ENCODE measurements at places on chromosomes 3 and 15.

- no peak for DNase-seq
Measured at GRCh38 chr15:89321521-89322410, 12.9 kb downstream of the POLG start.

DNA sequence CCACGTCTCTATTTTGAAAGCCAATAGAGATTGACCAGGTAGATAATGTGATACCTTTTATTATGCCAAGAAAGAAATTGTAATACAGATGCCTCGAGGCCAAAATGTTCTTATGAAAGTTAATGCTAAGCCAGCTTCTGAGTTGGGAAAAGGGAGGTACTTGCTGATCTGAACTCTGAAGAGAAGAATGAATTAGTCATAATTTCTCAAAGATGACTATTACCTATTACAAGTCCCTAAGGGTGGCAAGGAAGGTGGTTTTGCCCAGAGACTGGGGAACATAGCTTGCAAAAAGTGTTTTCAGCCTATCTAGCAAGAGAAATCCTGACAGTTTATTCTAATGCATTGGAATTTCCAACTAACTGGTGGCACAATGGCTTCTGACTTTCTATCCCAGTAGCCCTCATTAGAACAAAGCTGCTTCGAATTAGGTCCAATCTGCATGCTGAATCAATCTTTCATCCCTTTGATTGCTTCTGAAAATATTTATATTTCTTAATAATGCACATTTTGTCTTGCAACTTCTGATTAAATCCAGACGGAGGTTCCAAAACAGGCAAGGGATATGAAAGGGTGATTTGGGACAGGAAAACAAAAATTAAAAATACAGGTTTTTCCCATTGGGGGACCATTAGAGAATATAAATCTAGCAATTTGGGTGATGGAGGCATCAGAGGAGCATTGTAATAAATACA is 17.7 kb upstream of the NR2F2 start:
- DNase-seq, result peak; percentile 75

- DNase-seq, result no peak
Measured at GRCh38 chr15:74174958-74175253, 1.4 kb downstream of the ISLR start.

DNA sequence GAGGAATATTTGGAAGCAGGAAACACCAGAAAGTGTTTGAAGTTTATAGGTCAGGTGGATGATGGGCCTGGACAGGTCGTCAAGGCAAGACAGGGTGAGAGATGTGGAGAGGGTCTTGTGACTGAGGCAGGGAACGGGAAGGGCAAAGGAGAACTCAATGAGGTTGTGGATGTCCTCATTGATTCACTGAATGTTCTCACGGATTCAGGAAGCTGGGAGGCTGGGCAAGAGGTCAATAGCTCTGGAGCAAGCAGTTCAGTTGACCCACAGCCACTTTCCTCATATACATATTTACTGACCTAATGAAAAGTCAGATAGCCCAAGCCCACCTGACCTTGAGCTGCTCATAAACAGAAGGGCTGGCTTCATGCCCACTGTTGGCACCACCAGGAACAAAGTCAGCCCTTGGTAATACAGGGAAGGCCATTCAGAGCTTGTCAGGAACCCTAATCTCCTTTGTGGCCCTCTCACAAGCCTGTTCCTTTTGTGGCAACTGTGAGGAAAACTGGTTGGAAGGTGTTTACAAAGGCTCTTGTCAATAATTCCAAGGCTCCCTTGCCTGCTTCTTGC is 31.6 kb downstream of the ARRDC4 start:
- DNase-seq, result no peak

DNA sequence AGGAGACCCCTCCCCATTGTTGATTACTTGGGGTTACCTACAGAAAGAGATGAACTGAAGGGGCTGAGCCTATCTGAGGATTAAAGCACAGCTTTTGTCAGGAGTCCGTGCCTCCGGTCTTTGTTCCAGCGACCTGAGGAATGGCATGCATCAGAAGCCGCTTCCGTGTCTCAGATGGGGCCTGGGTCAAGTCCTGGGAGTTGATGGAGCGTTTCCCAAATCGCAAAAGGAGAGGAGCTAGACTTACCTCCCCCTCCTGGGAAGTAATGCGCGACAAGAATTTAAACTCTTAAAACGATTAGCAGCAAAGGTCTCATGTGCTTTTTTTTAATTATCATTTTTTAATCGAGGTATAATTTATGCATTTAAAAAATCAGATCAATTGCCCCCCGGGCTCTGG is 983 bp upstream of the ALDH1A3 start:
- no peak for DNase-seq

DNA sequence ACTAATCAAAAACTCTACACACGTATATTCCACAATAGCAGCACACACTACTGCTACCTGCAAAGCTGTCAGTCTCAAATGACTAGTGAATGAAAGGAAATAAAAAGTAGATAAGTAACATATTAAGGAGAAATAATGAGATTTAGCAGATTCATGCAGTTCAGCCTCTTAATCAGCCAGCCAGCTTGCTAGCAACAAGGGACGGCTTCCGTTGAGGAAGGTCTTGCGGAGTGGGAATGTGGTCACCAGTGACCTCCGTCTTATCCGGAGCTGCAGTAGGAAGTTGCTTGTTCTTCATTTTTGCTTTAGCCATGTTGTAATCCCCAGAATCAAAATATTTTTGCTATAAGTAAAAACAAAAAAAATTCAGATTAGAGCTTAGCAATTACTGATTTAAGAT is 17.1 kb downstream of the ARPP19 start:
- DNase-seq, result no peak
